ENCODE measurements at places on chromosomes 12 and 14. TPM values are rescaled to one million over a fixed set of nuclear protein-coding genes. Genes with fewer than 3 reads are reported as not detected.

DBX2 gene
- not detected for polyA plus RNA-seq

CEP128 gene
- polyA plus RNA-seq: 6.4 TPM

CCDC196 gene
- 0.29 TPM for polyA plus RNA-seq

- peak; percentile 31 for DNase-seq
Observed at GRCh38 chr12:43835264-43835655, 621 bp upstream of the TMEM117 start.

- no peak for DNase-seq
Observed at GRCh38 chr14:37051153-37051552, 121.3 kb downstream of the SLC25A21 start.

- no peak for DNase-seq
Observed at GRCh38 chr14:60658211-60658690, 9.0 kb upstream of the SIX1 start.

GRCh38 chr14:102200690-102201352 is 61.1 kb downstream of the WDR20 start:
- no peak for DNase-seq

GRCh38 chr14:39264057-39264456 is 30.3 kb downstream of the MIA2 start:
- DNase-seq: no peak

GRCh38 chr14:105247715-105248367 is 492 bp upstream of the BTBD6 start:
- no peak for DNase-seq

GRCh38 chr14:82490397-82490796 is 956.7 kb upstream of the SEL1L start:
- no peak for DNase-seq

DNA sequence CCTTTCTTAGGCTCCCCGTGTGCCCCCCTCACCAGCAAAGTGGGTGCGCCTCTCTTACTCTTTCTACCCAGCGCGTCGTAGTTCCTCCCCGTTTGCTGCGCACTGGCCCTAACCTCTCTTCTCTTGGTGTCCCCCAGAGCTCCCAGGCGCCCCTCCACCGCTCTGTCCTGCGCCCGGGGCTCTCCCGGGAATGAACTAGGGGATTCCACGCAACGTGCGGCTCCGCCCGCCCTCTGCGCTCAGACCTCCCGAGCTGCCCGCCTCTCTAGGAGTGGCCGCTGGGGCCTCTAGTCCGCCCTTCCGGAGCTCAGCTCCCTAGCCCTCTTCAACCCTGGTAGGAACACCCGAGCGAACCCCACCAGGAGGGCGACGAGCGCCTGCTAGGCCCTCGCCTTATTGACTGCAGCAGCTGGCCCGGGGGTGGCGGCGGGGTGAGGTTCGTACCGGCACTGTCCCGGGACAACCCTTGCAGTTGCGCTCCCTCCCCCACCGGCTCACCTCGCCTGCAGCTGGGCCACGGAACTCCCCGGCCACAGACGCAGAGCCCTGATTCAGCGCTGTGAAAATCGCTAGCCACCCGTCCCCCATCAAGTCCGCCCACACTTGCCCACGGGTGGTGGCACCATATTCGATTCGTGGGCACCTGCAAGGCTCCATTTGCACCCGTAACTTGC is 1.3 kb downstream of the TMEM233 start:
- DNase-seq: no peak

DNA sequence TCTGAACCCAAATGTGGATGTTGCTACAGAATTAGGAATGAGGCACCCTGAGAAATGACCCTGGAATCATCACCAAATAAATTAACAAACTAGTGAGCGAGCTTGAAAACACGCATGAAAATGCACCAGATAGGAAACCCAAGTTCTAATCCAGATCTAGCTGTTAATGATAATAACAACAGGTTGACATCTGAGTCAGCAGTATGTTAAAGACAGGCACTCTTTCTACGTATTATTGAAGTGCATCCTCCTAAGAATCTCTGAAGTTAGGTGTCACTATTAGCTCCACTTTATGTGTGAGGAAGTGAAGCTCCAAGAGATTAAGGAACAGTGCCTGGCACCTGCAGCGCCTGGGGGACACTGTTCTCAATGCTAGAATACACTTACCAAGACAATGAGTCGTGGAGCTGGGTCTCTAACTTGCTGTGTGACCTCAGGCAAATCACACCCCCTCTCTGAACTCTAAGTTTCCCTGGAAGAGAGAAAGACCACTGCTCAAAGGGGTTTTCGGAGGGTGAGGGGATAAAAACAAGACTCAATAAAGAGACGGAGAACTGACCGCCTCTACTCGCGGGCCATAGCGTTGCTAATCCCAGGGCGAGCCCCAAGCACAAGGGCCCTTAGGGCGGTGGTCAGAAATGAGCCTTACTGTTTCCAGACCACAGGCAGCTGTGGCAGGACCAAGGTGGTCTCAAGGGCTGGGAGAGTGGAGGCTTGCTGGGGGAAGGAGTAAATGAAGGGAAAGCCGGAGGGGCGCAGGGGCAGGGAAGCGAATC is 2.1 kb downstream of the SLC6A12 start:
- no peak for DNase-seq

- no peak for DNase-seq
Observed at GRCh38 chr12:1519642-1520041, 74.7 kb downstream of the FBXL14 start.

DNA sequence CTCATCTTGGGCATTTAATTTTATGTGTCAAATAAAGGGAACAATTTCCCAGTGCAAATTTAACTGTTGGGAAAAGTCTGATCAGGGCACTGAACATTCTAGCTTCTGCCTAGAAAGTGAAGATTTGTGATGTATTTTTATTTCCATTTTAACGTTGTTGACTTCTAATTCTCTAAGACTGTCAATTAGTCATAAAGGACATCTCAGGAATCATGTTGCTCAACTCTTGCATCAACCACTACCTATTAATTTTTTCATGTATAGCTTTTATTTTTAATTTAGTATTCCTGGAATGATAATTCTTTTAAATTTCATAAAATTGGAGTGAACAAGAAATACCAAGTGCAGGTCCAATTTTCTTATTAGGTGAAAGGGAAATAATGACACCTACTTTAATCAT is 87.9 kb upstream of the METAP2 start:
- DNase-seq: no peak

DNA sequence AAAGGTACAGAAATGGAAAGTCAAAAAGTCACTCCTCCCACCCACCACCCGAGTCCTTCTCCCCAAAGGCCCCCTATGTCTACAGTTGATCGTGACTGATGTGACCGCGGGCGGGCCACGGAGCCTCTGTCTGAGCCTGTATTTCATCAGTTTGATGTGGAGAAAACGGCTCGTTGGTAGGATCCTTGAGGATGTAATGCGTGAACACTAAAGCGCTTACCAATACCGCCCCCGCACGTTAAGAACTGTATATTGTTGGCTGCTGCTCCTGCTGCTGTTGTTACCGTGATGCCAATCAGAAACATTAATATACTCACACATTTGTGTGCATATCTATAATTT is 24.6 kb upstream of the UBC start:
- DNase-seq: no peak

DNA sequence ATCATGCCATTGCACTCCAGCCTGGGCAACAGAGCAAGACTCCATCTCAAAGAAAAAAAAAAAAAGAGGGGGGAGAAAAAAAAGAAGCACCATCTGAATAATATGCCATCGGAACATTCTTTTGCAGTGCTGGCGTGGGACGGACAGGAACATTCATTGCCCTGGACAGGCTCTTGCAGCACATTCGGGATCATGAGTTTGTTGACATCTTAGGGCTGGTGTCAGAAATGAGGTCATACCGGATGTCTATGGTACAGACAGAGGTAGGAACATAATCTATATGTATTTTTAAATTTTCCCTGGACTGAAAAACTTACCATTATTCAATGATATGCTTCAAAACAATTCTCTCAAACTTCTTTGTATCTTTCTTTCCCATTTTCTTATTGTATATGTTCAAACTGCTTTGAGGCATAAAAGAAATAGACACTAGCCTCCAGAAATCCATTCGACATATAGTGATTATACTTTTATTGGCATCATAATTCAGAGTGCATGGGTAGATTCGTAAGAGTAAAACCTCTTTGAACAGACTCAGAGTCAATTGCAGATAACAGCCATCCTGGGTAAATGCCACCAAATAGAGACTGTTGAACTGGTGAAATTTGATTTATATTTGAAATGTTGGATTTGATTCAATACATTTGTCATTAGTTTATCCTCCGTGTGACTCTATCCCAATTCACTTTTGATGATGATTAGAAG is 199.7 kb downstream of the EPS8 start:
- no peak for DNase-seq

GRCh38 chr12:104956870-104957718 is 996 bp downstream of the SLC41A2 start:
- no peak for DNase-seq

GRCh38 chr14:68229423-68230100 is 410.0 kb downstream of the RAD51B start:
- no peak for DNase-seq

DNA sequence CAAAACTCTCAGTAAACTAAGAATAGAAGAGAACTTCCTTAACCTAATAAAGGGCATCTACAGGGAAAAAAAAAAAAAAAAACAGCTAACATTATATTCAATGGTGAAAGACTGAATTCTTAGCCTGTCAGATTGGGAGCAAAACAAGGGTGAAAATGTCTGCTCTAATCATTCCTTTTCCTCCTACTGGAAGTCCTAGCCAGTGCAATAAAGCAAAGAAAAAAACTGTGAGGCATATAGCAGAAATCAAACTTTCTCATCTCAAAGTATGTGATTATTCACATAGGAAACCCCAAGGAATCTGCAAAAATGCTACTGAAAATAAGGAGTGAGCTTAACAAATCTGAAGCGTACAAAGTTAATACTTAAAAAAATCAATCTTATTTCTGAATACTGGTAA is 170.7 kb downstream of the NUAK1 start:
- DNase-seq: no peak

- no peak for DNase-seq
Observed at GRCh38 chr12:52772772-52773171, 4.4 kb downstream of the KRT76 start.

- DNase-seq: no peak
Observed at GRCh38 chr14:69324341-69324931, 64.5 kb downstream of the GALNT16 start.
